ENCODE measurements at places on chromosomes 6 and 20.

- peak; percentile 13 for DNase-seq
These were observed 1066.8 kb upstream of the CITED2 start for GRCh38 chr6:140441256-140441655.

GRCh38 chr6:166331503-166332415, 10.6 kb downstream of the SFT2D1 start:
- DNase-seq: no peak

DNA sequence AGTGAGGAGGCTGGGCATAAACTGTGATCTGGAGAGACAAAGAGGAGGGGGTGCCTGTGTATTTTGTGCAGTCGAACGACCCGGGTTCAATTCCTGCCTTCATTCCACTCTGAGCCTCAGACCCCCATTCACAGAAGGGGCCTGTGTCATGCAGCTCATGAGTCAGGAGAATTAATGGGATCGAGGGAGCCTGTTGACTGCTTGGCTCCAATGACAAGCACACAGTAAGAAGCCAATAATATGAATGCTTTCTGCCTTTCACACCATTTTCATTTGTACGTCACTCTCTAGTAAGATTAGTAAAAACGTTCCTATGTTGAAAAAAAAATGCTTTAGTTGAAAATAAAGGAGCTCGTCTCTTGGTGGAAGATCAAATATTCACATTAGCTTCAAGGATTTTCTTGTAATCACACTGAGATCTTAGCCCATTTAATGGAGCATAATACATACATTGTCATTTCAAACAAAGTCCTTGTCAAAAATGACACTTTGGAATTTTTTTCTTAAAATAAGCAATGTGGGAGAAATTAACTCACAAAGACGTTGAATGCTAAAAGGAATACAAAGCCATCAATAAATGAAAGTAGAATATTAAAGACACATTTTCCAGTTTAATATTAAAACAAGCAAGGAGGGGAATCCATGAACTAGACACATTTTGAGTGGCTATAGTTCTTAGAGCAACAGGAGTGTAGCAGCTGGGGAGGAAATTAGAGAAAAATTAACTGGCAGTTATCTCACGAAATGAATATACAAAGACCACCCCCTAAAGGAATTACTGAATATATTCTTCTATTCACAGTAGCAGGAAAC, 246.7 kb upstream of the AFDN start:
- no peak for DNase-seq

GRCh38 chr20:4320291-4320690, 304.9 kb upstream of the RNF24 start:
- DNase-seq: no peak

DNA sequence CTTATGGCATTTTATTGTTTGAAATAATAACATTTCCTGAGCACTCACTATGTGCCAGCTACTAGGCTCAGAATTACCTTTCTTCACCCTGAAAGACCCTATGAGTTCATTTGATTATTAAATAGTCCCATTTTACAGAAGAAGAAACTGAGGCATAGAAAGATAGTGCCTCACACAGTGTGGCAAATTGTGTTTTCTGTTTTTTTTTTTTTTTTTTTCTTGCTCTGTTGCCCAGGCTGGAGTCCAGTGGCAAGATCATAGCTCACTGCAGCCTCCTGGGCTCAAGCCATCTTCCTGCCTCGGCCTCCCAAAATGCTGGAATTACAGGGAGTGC, 59.7 kb upstream of the PTPN1 start:
- no peak for DNase-seq

- no peak for DNase-seq
These were observed 113.1 kb downstream of the FYN start for GRCh38 chr6:111759836-111760785.

- no peak for DNase-seq
These were observed 26.2 kb downstream of the PLEKHG1 start for GRCh38 chr6:150625927-150626326.

GRCh38 chr6:23176471-23176870, 607.1 kb downstream of the HDGFL1 start:
- no peak for DNase-seq

DNA sequence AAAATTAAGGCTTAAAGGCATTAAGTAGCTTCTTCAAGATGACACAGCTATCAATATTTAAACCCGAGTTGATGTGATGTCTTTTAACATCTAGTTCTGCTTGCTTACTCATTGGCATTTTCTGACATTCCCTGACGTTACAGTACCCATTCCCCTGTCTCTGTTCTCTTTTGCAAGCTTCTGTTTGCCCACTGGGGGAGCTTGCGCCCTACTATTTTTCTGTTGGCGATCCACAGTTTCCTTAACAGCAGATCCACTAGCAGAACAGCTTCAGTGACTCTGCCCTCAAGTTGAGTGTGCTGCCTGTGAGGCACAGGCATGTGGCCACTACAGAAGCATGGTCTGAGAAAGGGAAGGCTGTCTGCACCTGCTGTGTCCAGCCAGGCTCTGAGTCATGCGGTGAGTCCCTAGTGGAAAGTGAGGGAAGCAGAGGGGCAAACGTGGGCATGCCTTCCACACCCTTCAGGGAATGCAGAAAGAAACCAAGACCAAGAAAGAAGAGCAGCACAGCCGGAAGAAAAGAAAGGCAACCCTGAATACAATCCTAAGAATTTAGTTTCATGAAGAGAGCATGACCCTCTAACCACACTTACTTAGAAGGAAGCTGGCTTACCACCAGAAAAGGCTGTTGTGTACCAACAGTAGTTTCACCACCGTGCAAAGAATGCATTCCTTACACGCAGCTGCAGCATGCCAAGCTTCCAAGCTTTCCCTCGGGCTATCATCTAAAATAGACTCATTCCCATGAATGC, 97.7 kb upstream of the VGLL2 start:
- no peak for DNase-seq

DNA sequence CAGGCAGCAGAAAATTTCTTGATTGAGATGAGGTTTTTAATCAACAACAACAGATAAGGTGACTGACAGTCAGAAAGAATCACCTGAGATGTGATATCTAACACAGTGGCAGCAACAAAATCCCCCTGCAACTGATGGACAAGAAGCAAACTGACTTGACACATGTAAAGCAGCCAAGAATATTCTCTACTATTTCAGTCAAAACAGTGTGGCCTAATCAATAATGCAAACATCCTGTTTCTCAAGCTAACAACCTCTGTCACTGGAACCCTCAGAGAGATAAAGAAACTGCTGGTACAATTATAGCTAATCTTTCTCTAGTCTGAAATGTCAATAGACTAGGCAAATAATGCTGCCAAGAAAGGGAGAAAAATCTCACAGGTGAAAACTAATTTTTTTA, 4.6 kb upstream of the CGA start:
- DNase-seq: no peak

- no peak for DNase-seq
These were observed 488.9 kb upstream of the CITED2 start for GRCh38 chr6:139863346-139863745.

DNA sequence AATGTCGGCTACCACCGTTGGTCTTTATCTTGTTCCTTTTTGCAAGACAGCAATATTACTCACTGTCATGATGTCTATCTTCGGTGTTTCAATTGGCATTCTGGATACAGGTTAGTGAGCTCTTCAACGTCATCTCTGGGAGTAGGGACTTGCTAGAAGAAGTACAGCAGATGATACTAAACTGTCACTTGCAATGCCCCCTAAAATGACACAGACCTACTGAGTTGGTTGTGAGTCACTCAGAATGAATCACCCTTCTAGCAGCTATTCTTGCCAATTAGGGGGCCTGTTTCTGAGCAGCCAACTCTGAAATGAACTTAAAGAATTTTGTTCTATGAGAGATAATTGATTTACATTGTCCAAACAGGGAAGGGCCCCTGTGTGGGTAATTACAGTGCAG, 176.5 kb downstream of the SLC16A10 start:
- DNase-seq: no peak

- no peak for DNase-seq
These were observed 69.4 kb downstream of the FOXC1 start for GRCh38 chr6:1679031-1679687.

- DNase-seq: no peak
These were observed 1084.8 kb upstream of the CITED2 start for GRCh38 chr6:140459209-140459608.

GRCh38 chr6:13302291-13302690, 26.0 kb downstream of the TBC1D7 start:
- DNase-seq: peak; percentile 80

- DNase-seq: no peak
These were observed 37.7 kb upstream of the PXDC1 start for GRCh38 chr6:3789018-3789895.

DNA sequence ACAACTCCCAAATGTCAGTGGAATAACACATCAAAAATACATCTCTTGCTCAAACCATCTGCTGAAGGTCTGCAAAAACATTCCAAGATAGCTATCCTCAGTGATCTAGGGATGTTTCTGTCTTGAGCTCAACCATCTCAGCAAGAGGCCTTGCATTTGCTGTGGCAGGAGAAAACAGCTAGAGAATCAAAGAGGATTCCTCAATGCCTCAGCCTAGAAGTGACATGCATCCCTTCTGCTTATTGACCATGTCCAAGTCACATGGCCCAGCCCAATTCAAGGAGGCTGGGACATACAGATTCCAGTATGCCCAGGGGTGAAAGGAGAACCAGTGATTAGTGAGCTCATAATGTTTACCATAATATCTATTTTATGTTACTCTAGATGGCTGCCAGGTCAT, 269.5 kb downstream of the PLCB1 start:
- DNase-seq: no peak

DNA sequence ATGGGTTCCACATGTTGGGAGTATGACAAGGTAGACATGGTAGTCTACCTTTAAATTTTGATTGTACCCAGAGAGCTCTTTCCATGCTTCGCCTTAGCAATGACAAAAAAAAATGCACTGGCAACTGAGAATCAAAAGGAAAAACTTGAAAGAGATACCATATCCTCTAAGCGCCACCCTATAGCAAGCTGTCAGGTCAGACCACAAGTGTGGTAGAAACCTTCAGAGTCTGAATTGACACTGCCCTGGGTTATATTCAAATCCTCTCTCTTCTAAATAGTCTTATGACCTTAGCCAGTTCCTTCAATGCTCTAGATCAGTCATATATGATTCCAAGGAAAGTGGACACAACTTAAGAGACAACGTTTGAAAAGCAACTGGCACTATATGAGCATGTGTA, 45.6 kb upstream of the SMLR1 start:
- no peak for DNase-seq

GRCh38 chr6:15458021-15458459, 204.8 kb downstream of the DTNBP1 start:
- no peak for DNase-seq

GRCh38 chr20:10846766-10847165, 173.0 kb upstream of the JAG1 start:
- no peak for DNase-seq

GRCh38 chr6:57190140-57190539, 18.0 kb downstream of the BAG2 start:
- no peak for DNase-seq

GRCh38 chr6:159778542-159779103, 10.8 kb downstream of the TCP1 start:
- no peak for DNase-seq

DNA sequence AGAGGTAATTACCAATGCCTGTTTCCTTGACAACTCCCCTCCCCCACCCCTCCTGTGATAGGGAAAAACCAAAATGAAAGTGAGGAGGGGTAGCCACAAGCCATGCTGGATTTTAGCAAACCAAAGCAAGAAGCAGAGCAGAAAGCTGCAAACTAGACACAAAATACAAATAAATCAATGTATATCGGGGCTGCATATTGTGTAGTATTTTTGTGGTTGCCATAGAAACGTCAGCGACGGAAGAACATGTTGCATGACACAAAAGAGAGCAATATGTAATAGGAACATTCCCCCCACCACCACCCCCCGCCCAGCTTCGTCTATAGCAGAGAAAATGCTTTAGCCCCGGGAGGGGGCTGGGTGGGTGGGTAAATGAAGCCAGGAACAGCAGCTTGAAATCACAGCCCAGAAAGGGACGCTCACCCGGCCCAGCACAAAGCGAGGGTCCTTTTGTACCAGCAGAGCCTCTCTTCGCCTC, 548 bp downstream of the AGPAT4 start:
- DNase-seq: no peak

GRCh38 chr20:58478141-58478805, 36.9 kb downstream of the APCDD1L start:
- DNase-seq: peak; percentile 52

DNA sequence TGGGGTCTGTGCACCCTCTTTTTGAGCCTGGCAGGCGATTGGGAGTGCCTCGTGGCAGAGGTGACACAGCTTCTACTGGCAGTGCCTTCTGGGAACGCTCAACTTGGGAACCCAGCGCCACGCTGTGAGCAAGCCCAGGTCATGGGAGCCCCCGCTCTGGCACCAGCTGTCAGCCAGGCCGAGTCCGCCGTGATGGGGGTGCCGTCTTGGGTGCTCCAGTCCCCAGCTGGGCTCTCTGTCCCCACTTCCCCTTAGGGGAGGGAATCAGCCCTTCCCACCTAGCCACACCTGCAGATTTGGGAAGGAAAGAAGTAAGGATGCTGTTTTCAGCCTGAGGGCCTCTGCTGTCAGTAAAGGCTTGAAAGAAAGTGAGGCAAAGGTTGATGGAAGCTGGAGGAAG, 31.0 kb upstream of the NTSR1 start:
- no peak for DNase-seq

All from COLO829 (cell line).